ENCODE measurements at places on chromosomes 12 and 14.

DNA sequence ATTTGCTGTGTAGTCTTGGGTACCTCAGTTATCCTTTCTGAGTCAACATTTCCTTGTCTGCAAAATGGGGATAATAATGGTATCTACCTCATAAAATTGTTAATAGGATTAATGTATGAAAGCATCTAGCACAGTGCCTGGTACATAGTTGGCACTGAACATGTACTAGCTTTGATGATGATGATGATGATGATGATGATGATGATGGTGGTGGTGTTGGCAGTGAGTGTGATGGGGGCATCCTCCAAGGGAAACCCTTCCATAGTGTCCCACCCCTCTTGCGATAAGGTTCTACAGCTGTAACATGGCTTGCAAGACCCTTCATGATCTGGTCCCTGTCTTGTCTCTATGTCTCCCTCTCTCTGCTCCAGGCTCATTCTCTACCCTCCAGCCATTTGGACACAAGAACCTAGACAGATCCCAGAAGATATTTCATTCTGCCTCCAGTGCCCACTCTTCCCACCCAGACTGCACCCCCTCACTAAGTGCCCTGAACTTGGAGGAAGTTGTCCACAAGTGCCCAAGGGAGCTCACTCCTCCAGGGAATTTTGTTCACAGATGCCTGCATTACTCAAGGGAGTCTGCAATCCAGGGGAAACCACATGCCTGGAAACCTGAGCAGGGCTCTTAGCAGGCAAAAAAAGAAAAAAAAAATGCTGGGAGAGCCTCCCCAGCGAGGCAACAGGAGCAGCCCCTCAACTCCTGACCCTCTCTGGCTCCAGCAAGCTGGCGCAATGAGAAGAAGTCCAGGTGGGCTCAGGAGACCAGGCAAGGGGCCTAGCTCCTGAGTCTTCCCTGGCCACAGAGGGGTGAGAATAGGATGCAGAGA, 10.1 kb upstream of the BDKRB1 start:
- DNase-seq, result no peak

- DNase-seq, result no peak
These were observed 23.0 kb upstream of the EIF2B2 start for GRCh38 chr14:74979442-74980397.

- no peak for DNase-seq
These were observed 57.3 kb upstream of the CEP83 start for GRCh38 chr12:94516985-94517384.

DNA sequence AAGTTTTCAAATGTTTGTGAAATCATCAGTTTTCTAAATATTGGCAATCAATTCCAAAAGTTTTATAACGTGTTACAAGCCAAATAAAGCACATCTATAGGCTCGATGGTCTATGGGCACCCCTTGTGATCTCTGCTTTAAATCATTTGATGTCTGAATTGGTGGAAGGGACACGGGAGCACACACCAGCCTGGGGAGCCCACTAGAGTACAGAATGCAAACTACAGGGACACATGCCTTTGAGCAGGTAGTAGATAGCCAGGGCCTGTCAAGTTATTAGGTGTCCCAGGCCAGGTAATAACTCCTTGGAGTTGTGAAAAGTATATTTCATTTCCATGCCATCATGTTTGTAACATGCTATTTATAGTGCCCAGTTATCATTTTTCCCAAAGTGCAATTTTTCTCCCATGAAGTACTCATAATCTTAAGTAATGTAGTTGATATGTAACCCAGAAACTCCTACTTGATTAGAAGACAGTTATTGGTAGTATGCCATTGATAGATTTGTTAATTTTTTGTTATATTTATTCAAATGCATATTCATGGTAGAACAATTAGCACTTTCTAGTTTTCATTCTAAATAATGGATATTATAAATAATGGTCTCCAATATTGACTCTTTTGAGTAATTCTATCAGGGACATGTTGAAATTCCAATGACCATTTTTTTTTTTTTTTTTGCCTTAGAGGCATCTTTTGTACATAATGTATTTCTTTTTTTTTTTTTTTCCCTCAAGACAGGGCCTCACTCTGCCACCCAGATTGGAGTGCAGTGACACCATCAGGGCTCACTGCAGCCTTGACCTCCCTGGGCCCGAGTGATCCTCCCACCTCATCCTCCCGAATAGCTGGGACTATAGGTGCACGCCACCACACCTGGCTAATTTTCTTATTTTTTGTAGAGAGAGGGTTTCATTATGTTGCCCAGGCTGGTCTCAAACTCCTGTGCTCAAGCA, 96.9 kb upstream of the FGD4 start:
- DNase-seq, result no peak

DNA sequence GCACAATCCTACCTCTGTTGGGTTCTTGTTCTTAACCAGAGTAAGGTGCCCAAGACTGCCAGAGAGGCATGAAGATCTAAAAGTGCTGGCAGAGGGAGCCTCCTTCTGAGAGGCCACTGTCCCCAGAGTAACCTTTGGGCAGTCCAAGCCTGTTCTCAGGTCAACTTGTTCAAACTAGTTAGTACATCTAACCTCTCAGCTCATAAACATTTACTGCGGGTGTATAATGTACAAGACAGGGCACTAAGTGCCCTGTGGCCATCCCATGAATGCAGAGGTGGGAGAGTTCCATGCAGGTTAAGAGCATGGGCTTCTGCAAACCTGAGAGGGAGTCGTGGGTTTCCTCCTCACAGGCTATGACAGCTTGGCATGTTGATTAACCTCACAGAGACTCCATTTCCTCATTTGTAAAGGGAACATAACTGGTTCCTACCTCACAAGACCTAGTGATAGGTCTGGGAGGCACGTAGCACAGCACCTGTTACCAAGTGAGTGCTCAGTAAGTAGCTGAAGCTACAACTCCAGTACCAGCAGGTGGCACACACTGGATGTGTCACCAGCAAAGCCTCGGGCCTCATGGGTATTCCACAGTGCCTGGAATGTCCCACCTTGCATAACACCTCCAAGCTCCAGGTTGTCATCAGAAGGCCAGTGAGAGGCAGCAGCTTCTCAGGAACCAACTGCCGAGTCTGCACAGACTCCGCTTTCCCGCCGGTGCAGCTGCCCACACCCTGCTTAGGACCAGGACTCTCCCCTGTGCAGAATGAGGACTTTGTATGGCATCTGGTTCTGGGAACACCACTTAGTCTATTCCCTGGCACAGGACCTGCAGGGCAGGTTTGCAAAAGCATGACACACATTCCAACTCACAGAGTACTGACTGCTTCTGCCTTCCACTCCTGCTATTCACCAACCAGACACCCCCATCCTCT, 4.4 kb downstream of the VDR start:
- no peak for DNase-seq

GRCh38 chr12:111368291-111368787, 556 bp downstream of the PHETA1 start:
- DNase-seq, result no peak

DNA sequence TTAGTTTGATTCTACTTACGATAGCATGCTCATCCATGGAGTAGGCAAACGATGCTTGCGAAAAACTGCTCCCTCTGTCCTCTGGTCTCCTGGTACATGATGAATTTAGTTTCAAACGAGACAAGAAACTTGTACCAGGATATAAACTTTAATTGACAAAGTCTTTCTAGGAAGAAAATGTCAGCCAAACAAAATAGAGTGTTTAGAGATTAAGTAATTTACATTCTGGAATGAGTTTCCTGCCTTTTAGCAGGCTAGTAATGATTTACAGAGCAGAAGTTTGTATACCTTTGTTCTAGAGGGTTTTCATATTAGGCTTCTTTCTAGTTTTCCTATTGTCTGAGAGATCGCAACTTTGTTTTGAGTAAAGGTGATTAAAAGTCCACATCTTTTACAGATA, 206.9 kb downstream of the RPL10L start:
- DNase-seq, result no peak

GRCh38 chr14:81485372-81485771, 48.3 kb downstream of the SEL1L start:
- DNase-seq, result no peak

DNA sequence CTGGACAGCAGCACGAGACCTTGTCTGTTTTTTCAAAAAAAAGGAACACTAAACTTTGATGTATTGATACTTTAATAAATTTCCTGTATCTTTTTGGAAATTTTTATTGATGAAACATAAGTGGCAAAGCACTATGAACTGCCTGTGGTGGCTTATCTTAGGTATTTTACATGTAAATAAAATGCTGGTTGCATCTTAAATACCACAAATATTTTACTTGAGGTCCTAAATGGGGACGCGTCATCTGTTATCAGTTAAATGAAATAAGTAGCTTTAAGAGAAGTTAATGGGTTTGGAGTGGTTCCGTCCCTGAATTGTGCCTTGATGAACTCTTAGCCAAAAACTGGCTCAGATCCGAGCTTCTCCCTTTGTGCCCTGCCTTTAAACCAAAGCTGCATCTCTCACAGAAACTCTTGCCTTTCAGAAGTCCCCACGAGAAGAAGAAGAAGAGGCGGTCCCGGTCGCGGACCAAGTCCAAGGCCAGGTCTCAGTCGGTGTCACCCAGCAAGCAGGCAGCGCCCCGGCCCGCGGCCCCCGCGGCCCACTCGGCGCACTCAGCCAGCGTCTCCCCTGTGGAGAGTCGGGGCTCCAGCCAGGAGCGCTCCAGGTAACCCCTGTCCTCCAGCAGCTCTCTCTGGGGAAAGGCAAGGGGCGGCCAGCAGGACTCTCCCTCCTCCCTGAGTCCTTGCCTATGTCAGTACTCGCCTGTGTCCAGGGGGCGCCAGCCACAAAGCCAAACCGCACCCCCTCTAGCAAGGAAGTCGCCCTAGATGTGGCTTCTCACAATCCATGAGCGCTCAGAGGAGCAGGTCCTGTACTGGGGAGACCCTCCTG, 31.2 kb upstream of the MMP17 start:
- no peak for DNase-seq
